Neuronal stem cell (in vitro differentiated cells): ENCODE measurements at places on chromosomes 11 and 22.

- no peak for DNase-seq
Measured at GRCh38 chr11:19881177-19881576, 168.5 kb downstream of the NAV2 start.

DNA sequence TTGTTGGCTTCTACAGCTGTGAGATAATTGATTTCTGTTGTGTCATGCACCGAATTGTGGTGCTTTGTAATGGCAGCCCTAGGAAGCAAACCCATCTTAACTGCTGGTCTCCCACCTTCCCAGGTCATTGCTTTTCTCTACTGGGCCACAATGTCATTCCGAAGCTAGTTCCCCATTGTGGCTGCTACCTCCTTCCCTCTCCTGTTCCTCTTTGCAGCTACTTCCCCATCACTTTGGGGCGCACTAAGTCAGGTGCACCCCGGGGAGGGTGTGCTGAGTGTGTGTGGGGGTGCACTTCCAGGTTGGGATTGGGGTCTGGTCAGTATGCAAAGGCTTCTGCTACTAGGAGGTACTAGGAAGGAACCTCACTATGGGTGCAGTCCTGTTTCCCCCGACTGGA is 109.3 kb downstream of the ST3GAL4 start:
- DNase-seq, result no peak

DNA sequence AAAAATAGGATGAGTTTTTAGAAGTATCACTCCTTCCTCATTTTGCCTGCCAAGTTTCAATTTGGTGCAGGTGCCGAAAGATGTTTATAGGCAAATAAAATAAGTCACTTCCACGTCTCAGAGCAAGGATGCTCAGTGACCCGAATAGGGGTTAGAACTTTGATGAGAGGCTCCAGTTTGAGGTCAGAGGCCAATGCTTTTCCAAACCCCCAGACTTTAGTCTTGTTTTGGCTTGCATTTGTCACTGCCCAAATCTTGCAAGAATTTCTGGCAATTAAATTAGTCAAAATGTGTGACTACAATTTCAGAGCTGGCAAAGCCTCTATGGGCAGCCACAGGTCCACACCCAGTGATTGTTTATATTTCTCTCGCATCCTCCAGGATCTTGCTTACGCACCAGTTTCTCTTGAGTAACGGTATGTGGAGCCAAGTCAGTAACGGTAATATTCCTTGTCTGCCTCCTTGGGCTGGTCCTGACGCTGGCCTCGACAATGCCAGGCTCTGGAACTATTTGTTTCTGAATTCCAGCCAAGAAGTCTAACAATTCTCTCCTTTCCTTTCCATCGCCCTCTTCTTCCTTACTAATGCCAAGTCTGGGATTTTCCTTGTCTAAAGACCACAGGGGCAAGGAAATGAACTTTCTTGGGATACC is 9.9 kb upstream of the NUP160 start:
- no peak for DNase-seq

GRCh38 chr22:50476868-50477267 is 2.0 kb upstream of the SBF1 start:
- DNase-seq, result no peak

- DNase-seq, result peak; percentile 86
Measured at GRCh38 chr22:21952586-21953571, at the start of gene PPM1F. Gene PPM1F (minus strand): TSS chr22:21952848. CDS start chr22:21946048, 6,800 bp downstream.

DNA sequence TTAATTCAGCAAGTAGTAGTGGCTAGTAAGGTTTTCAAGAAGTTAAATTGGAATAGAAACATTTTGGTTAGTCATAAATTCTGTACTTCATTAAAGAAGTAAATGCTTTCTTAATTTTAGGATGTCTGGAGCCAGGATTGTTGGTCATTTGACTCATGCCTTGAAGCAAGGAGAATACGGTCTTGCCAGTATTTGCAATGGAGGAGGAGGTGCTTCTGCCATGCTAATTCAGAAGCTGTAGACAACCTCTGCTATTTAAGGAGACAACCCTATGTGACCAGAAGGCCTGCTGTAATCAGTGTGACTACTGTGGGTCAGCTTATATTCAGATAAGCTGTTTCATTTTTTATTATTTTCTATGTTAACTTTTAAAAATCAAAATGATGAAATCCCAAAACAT is 25.8 kb downstream of the ACAT1 start:
- no peak for DNase-seq

DNA sequence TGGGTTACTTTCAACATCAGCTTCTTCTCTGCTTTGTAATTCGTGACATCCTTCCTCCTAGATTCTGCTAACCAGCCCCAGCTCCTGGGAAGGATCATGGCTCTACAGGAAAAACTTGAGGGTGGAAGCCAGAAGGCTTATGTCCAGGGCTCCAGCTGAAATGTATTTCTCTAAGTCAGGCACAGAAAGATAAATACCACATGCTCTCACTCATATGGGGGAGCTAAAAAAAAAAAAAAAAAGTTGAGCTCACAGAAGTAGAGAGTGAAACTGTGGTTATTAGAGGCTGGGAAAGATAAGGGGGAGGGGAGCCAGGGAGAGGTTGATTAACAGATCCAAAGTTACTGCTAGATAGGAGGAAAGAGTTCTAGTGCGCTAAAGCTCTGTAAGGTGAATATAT is 74.9 kb downstream of the DSCAML1 start:
- no peak for DNase-seq

- DNase-seq, result no peak
Measured at GRCh38 chr11:75689863-75690609, 21.2 kb upstream of the MAP6 start.

DNA sequence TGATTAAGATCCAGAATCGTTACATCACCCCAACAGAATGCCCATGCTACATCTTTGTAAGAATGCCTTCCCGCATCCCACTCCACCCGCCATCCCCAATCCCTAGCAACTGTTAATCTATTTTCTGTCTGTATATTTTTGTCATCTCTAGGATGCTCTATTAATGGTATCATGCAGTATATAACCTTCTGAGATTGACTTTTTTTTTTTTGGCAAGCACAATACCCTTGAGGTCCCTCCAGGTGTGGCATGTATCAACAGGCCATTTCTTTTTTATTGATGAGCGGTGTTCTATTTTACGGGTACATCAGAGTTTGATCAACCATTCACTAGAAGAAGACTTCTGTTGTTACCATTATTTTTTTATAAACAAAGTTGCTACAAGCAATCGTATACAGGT is 30.2 kb upstream of the SCN3B start:
- no peak for DNase-seq

DNA sequence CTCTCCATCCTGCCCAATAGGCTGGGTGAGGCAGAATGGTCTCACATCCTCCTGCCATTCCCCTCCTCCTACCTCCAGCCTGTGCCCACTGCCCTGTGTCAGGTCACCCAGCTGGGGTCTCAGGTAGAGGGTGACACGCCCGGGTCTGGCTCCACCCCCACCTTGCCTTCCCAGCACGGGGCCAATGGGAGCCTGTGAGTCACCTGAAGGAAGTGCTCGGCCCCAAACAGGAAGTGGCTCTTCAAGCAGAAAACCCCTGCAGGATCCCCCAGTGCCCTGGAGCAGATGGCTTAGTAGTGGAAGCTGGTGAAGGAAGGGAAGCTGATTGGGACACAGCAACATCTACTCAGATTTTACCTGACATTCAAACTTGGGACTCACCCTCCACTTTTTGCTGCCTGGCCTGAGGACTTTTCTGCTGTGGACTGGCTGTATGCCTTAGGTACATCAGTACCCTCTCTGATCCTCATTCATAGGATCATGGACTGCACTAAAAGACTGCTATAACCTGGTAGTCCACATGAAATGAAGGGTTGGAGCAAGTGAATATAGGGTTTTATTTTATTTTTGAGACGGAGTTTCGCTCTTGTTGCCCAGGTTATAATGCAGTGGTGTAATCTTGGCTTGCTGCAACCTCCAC is 33.4 kb downstream of the GDPD5 start:
- no peak for DNase-seq

- DNase-seq, result no peak
Measured at GRCh38 chr11:10502065-10502680, 38.8 kb downstream of the RNF141 start.

DNA sequence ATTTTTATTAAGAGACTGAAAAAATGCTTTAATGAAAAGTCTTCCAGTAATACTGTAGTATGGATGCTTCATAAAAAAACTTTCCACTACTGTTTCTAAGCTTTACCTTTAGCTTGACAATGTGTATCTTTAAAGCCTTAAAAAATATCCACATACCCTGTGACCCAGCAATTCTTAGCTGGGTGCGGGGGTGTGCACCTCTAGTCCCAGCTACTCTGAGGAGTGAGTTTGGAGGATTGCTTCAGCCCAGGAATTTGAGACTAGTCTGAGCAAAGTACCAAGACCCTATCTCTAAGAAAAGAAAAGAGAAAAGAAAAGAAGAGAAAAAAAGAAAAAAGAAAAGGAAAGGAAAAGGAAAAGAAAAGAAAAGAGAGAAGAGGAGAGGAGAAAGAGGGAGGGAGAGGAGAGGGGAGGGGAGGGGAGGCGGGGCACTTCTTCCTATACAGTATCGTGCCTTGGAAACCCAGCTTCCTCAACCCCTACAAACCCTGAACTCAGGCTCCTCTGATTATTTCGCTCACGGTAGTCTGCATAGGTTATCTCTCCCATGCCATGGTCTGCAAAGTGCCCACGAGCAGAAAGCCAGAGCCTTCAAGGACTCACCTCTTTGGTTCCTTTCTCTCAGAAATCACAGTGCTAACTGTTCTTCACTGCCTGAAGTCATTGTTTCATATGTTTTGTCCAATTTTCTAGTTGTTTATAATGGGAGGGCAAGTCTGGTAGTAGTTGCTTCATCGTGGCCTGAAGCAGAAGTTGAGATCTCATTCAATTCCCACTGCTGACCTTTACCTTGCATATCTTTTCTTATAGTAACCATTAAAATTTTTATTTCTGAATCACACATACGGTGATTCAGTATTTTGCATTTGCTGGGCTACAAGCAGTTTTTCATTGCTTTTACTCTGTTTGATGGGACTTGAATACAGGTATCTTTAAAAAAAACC is 82.2 kb downstream of the FAM83F start:
- no peak for DNase-seq

DNA sequence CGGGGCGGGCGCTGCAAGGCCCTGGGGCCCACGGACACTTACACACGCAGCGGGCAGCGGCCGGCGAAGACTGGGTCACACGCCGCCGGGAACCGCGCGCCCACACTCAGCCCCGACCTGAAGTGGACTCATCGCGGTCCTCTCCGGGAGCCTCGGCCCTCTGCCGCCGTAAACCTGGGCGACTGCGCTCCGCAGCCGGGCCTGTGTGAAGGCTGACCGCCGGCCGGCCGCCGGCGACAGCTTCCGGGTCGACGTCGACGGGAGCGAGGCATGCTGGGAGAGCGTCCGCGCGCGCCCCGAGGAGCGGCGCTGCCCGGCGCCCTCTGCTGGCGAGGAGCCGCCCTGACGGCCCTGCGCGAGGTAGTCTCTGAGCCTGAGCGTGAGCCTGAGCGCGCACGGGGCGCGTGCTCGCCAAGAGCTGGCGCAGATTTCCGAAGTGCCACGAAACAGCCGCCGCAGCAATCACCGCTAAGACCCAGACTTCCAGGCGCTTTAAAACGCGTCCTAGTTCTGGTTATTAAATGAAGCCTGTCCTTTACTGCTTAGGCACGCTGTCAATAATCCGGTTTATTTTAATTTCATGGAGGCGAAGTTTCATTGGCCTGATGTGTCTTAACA is at the start of gene SNX19:
TSS of gene SNX19 (minus strand) at position 242 of the 618 bp plus-strand sequence. CDS start 540 bp downstream, outside the sequence.
- DNase-seq, result peak; percentile 85

GRCh38 chr22:42626951-42627625 is 12.4 kb upstream of the POLDIP3 start:
- DNase-seq, result no peak

DNA sequence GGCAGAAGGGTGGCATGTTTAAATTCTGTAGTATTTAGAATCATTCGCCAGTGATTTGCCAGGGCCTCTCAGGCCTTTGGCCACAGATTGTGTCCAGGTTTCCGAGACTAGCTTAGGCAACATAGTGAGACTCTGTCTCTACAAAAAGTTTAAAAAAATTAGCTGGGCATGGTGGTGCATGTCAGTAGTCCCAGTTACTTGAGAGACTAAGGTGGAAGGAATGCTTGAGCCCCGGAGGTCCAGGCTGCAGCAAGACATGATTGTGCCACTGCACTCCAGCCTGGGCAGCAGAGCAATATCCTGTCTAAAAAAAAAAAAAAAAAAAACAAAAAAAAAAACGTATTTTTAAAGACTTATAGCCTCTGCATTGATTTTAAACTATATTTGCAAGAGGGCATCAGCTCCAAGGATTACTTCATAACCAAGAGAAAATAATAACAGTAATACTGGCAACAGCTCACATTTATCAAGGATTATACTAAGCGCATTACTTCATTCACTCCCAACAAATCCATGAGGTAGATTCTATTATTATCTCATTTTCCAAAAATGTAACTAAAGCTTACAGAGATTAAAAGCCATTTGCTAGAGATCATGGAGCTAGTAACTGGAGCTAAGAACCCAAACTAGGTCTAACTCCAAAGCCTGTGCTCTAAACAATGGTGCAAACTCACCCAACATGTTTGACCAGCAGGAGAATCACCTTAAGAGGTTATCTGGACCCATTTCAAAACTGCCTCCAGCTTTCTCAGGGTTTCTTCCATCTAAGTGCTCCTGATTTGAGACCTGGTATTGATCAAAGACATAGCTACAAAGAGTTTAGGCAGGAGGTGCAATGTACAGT is 32.6 kb upstream of the SLC6A5 start:
- DNase-seq, result no peak

- DNase-seq, result peak; percentile 48
Measured at GRCh38 chr11:122439866-122440810, 215.4 kb upstream of the UBASH3B start.

DNA sequence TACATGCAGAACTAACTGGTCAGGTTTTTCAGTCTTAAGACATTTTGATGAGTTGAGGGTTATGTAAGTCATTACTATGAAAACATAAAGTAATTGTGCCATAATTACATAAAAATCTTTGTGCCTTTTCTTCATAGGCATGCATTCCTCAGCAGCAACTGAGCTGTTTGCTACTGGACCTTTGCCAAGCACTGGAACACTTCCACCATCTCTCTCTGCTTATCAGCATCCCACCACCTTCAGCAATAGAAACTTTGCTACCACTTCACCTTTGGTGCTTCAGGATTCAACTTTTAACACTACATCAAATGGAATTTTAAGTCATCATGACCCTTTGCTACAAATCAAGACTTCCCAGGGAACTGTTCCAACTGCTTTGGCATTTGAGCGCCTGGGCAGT is 39.0 kb downstream of the QSER1 start:
- no peak for DNase-seq

DNA sequence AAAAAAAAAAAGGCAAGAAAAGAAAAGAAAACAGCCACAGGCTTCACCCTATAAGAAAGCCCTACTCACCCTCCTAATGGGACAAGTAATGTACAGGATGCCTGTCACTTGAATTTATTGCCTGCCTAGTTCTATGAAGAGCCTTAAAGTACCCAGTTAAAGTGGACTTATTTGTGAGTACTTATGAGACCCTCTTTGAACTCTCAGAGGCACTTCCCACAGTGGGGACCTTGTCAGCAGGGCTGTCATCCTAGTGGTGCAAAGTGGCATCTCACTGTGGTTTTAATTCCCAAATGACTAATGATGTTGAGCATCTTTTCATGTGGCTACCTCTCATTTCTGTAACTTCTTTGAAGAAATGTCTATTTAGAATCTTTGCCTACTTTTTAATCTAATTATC is 41.8 kb upstream of the BARX2 start:
- DNase-seq, result no peak

- DNase-seq, result no peak
Measured at GRCh38 chr11:110613197-110613918, 98.9 kb downstream of the ARHGAP20 start.

- DNase-seq, result no peak
Measured at GRCh38 chr11:2549491-2549875, 104.7 kb downstream of the KCNQ1 start.
